Activated CD4-positive, alpha-beta T cell treated with anti-CD3 and anti-CD28 coated beads, Interleukin-2, amount 50 U/mL, for 24 hours (primary cell): ENCODE measurements at places on chromosomes 3 and 15.
A peak's percentile ranks its signal among the peaks of the same experiment; 100 is the strongest.

DNA sequence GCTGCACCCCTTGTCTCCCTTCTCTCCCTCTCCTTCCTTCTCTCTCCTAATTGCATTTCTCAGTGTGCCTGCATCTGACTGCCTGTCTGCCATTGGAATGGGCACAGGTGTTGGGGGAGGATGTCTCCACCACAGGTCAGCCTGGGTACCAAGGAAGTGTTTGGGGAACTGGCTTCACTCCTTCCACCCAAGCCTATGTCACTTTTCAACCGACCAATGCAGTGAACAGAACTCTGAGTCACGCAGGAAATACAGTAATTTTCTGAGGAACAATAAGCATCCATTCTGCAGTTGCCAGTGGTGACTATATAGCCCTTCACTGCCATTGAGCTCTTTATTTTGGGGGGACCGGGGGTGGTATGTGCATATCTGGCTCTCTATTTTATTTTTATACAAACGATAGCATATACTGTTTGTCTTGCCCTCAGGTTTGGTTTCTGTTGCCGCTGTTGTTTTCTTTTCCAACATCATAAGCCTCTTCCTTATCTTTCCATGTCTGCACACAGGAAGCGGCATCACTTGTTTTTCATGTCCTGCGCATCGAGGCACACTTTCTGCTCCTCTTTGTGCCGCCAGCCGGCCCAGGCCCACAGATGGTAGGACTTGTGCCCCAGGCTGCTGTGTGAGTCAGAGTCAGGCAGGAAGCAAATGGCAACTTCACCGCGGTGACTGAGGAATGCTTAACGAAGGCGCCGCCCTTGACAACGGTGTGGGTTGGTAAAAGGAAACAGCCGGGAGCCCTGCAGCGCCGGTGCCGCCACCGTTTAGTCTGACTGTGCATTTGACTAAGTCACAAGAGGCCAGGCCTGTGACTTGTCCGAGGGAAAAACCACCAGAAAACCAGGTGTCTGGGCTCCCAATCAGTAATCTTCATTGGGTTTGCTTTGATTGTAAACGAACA, 21.1 kb upstream of the CDCP1 start:
- DNase-seq = peak; percentile 82

GRCh38 chr15:45094358-45094730, 19.6 kb downstream of the DUOX2 start:
- no peak for DNase-seq

- no peak for DNase-seq
These were observed 3.8 kb downstream of the PRR23E start for GRCh38 chr3:127196466-127197299.

DNA sequence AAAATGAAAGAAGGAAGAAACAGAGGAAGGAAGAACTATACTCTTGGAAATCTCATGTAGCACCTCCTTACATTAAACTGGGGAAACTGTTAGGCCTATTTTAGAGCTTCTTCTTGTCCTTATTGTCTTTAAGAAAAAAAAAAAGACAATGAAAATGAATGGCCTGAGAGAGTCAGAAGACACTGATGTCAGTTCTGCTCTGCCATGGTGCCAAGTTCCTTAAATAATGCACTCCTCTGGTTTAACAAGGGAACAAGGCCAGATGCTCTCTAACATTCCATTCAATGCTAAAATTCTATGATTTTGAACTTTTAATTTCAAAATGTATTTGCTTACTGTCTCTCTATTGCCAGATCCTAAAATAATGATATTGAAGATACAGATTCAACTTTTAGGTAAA, 4.4 kb upstream of the MBNL1 start:
- DNase-seq = no peak

DNA sequence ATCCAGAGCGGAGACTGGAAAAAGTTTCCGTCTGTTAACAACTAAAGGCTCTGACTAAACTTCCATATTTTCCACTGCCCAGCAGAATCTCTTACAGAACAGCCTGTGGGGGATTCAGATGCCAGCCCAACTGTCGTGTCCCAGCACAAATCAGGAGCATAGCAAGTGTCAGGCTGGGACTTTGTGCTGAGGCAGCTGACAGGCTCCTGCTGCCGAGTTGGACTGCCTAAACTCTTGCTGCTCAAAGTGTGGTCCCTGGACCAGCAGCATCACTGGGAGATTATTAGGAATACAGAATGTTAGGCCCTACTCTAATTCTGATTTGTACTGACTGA, 31.2 kb upstream of the CMTM7 start:
- no peak for DNase-seq

DNA sequence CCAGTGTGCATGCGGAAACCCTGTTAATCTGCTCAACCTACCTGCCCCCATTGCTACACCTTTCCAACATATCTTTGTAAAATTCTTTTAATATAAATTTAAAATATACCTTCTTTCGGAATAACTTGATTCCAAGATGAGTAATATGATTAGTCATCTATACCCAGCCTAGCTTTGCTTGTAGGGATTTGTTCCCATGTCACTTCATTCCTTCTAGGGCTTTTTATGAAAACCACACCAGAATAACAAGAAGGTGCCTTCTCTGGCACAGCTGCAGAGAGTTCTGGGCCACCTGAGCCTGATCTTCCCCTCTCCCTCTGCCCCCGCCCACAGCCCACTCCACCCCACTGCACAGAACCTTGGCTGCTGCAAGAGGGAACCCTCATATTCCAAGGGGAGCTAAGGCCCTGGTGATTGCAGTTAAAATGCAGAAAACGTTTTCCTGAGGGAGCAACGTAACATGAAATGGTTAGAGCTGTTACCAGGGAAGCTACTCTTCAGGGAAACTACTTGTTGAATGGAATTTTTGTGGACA, 38.6 kb upstream of the HACD2 start:
- DNase-seq = no peak

DNA sequence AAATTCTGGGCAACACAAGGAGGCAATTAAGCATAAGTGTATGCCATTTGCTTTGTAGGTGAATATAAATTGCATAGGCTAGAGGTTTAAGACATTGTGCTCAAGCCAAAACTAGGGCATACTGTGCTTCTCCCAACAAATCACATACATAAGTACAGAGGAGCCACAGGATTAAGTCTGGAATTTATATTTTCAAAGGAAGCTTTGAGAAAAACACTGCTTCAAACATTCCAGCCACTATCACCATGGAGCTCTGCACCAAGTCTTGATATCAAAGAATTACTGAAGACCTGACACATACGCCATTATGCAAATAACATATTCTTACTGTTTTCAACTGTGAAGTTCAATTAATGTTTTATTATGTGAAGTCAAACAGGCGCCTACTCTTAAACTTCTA, 119.4 kb upstream of the NPHP3 start:
- no peak for DNase-seq

DNA sequence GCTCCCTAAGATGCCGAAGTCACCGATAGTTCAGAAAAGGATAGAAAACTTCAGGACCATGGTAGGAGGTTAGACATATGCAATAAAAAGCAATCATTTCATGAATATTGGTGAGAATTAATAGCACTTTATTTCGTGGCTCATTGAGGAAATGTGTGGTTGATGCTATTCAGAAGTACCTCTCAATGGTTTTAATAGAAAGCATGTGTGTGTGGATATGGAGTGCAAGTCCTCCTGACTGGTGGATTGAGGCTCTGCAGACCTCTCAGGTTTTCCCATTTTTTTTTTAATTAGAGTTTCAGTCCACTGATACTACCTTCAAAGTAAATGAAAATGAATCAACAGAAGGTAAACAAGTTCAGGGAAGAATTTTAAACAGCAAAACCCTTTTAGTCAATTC, 384.3 kb upstream of the RARB start:
- DNase-seq = no peak

DNA sequence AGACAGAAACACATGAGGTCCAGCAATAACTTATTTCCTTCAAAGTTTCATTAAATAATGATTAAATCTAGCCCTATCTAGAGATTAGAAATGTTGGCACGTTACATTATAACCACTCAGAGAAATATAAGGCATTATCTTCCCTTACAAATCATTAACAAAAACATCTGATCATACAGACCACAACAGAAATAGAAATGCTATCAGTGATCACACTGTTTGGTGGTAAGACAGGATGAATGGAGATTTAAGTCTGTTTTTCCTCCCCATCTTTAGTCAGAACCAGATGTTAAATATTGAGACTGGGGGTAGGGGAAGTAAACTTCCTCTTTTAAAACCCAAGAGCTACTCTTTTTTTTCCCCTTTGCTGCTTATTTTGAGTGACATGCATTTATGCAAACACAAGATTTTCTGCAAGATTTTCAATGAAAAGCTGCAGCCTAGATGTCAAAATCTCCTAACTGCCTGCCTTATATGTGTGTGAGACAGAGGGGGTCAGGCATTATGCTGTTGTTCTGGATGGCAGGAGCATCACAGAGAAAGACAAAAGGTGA, 70.4 kb downstream of the CBLB start:
- DNase-seq = no peak
